ENCODE measurements at places on chromosomes 4 and X. TPM values are rescaled to one million over a fixed set of nuclear protein-coding genes. Genes with fewer than 3 reads are reported as not detected.

The LRIT3 gene
- not detected for total RNA-seq

The PTTG2 gene
- total RNA-seq, result 0.91 TPM

The HDAC6 gene
- 71.5 TPM for total RNA-seq

The PAGE1 gene
- not detected for total RNA-seq

The AKAP14 gene
- total RNA-seq, result not detected

The CLIC2 gene
- total RNA-seq, result 9.1 TPM

The ADGRG4 gene
- 0.03 TPM for total RNA-seq

The MTMR8 gene
- 6.9 TPM for total RNA-seq

The HSFX3 gene
- not detected for total RNA-seq

The DAPP1 gene
- 3.6 TPM for total RNA-seq

The GLRB gene
- total RNA-seq, result 0.42 TPM

The ACSL1 gene
- 80.4 TPM for total RNA-seq

The PRSS12 gene
- total RNA-seq, result 20.1 TPM

The F8A2 gene
- not detected for total RNA-seq

The HTRA3 gene
- 5.0 TPM for total RNA-seq

The COL4A5 gene
- total RNA-seq, result 2.7 TPM

The ZNF157 gene
- total RNA-seq, result not detected

The SSX3 gene
- total RNA-seq, result not detected

The ZCCHC4 gene
- total RNA-seq, result 7.9 TPM

The NDST3 gene
- total RNA-seq, result not detected

The PCDH10 gene
- 0.37 TPM for total RNA-seq

The GCNA gene
- 0.99 TPM for total RNA-seq

The RAB39B gene
- 0.13 TPM for total RNA-seq

The CYSLTR1 gene
- total RNA-seq, result 0.64 TPM

The PLK4 gene
- 22.6 TPM for total RNA-seq
